ENCODE measurements at places on chromosomes 16 and 17.

DNA sequence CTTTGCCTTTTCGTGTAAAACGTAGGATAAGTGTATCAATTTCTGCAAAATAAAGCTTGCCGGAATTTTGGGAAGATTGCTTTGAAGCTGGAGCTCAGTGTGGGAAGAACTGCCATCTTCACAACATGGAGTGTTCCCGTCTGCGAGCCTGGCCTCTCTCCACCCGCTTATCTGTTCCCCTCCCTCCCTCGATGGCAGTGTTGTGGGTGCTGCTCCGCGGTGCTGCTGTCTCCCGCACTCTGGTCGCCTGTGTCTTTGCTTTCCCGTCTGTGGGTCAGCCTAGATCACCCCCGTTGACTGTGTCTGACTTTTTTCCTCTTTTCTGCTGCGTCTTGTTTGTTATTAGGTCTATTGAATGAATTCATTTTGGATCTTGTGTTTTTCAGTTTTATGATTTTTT, 17.0 kb downstream of the ACSF3 start:
- DNase-seq: no peak

- DNase-seq: no peak
Measured at GRCh38 chr16:54783226-54783625, 147.4 kb upstream of the IRX5 start.

DNA sequence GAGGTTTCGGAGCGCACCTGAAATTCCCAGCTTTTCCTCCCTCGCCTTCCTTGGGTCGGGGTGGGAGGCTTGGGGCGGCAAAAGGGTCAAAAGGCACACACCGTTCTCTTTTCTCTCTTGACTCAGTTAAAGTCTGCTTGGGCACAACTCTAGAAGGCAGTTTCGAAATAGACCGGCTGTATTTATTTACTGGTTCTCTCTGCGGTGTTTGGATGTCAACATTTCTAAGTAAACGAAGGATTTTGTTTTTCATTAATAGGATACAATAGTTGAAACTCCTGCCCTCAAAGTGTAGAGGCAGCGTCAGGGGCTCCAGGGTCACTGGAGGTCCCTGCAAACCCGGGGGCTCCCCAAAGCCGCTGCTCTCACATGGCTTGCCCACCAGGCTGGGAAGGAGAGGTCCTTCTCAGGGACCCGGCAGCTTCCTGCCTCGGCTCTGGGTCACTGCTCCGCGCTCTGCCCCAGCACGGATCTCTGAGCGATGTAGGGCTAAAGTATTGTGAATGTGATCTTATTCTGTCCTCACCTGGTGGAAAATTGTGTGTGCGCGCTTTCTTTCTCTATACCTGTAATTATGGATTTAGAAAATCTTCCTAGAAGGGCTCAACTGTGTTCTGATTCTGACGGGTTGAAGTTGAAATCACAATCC, 952 bp downstream of the BMERB1 start:
- DNase-seq: no peak

- DNase-seq: no peak
Measured at GRCh38 chr16:65532258-65532657, 410.4 kb upstream of the CDH11 start.

DNA sequence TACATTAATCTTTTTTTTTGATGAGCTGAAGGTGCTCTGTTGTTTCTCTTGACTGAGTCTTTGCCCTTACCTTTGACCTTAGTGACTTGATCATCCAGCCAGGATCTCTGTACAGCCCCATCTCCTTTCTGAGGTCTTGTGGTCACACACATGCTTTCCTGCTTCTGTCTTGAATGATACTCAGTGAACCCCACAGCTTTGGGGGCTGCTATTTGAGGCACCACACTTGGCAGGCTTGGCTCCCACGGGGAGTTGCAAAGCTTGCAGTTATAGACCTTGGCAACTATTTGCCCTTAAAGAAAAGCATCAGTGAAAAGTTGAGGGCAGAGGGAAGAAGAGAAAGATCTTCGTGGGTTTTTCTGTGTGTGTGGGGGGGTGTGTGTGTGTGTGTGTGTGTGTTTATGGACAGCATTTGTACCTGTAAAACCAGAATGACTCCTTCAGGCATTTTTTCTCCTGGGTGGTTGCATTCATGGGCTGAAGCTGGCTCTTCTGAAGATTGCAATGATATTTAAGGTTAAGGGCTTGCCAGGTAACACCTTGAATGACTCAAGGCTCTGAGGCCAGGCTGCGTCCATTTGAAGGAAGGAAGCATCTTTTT, 101.6 kb downstream of the MSI2 start:
- no peak for DNase-seq

GRCh38 chr16:3358871-3359270, 3.2 kb downstream of the OR2C1 start:
- DNase-seq: no peak

Measured in NCI-H510A (cell line).